ENCODE measurements at places on chromosomes 1 and 21. TPM values are rescaled to one million over a fixed set of nuclear protein-coding genes. Genes with fewer than 3 reads are reported as not detected.

RGS13 gene
- polyA plus RNA-seq = 0.70 TPM

FMO4 gene
- polyA plus RNA-seq = 4.0 TPM

CRYAA gene
- polyA plus RNA-seq = not detected

PCP4L1 gene
- polyA plus RNA-seq = 0.38 TPM

ARHGAP29 gene
- 53.4 TPM for polyA plus RNA-seq

DNA sequence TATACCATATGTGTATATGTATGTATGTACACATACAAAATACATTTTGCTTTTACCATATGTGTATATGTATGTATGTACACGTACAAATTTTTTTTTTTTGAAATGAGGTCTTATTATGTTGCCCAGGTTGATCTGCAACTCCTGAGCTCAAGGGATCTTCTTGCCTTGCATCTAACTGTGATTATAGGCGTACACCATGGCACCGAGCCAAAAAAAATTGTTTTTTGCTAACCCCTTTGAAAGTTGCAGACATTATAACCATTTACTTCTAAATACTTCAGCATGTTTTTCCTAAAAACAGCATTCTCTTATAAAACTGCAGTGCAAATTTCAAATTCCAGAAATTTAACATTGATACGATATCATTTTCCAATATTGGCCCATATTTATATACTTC is 147.0 kb downstream of the POU2F1 start:
- DNase-seq = no peak

- DNase-seq = no peak
Observed at GRCh38 chr1:46820076-46820475, 21.2 kb downstream of the CYP4B1 start.

- no peak for DNase-seq
Observed at GRCh38 chr1:7363450-7363849, 407.6 kb upstream of the VAMP3 start.

GRCh38 chr1:165119086-165119485 is 237.4 kb downstream of the LMX1A start:
- DNase-seq = no peak

DNA sequence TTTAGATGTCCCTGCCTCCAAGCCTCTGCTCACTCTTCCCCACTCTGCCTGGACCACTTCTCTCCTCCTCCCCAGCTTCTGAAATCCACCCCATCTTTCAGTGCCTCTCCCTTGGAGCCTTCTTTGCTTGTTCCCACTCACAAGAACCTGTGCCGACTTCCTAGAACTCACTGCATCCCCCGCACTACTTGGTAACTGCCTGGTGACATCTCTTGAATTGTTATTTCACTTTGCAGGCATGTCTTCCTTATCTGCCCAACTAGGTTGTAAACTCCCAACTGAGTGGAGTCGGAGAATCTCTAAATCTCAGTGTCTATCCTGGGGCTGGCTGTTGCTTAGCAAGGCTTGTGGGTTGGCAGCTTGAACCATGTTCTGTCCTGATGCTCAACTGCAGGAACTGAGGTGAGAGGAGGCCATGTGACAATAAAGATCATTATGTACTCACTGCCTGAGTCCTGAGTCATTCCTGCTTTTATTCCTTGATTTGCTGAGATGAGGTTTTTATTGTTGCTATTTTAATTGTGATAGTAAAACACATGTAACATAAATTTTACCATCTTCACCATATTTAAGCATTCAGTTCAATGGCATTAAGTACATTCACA is 3.9 kb downstream of the KPRP start:
- no peak for DNase-seq

DNA sequence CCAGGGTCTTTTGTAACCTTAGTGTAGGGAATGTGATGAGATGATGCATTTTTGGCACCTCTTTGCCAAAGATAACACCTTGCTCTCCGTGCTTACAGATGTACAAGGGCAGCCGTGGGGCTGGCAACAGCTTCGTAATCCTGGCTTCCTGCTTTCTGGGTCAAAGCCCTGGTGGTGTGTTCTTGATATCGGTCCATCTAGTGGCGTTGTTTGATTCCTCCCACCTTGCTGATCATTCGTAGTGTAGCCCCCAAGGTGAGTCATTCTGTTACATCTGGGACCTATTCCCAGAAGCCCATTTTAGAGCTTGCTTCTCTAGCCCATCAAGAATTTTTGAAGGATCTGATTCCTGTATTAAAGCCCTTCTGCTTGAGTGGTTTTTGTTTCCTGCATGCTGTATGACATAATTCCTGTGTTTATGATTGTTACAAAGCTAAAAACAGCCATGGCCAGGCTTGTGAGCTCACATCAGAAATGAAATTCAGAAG is 7.0 kb upstream of the CCT8 start:
- DNase-seq = no peak

DNA sequence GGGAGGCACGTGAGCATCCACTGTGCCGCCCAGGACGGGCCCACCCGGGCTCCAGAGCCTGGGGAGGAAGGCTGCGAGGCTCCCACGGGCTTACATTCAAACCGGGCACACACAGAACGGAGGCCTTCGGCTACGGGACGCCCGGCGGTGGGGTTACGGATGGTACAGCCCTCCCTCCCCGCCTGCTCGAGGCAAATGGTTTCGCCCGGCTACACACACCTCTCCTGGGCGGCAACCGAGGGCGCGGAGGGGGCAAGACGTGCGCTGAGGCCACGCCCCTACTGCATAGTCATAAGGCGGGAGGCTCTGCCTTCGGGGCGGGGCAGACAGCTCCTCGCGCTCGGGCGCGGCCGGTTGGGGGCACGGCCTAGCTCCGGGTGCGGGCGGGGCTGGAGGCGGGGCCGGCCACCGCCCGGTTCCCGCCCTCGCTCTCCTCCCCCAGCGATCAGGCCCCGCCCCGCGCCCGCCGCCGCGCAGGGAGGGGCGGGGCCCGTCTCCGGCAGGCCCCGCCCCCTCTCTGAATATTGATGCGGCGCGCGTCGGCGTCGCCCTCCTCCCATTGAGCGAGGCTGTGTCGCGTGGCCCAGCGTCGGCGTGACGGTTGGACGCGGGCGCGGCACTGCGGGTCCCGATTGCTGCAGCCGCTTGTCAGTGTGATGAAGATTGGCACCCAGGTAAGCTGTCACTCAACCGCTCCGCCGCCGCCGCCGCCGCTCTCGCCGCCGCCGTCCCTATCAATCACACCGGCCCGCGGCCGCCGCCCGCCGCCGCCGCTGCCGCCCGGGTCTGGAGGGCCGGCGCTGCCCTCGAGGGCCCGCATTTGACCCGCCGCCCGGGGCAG is at the start of gene PKNOX1:
Gene PKNOX1, plus strand, starts transcription at position 572 of the 841 bp plus-strand sequence. CDS start 29,820 bp downstream, outside the sequence.
- peak; percentile 99 for DNase-seq

DNA sequence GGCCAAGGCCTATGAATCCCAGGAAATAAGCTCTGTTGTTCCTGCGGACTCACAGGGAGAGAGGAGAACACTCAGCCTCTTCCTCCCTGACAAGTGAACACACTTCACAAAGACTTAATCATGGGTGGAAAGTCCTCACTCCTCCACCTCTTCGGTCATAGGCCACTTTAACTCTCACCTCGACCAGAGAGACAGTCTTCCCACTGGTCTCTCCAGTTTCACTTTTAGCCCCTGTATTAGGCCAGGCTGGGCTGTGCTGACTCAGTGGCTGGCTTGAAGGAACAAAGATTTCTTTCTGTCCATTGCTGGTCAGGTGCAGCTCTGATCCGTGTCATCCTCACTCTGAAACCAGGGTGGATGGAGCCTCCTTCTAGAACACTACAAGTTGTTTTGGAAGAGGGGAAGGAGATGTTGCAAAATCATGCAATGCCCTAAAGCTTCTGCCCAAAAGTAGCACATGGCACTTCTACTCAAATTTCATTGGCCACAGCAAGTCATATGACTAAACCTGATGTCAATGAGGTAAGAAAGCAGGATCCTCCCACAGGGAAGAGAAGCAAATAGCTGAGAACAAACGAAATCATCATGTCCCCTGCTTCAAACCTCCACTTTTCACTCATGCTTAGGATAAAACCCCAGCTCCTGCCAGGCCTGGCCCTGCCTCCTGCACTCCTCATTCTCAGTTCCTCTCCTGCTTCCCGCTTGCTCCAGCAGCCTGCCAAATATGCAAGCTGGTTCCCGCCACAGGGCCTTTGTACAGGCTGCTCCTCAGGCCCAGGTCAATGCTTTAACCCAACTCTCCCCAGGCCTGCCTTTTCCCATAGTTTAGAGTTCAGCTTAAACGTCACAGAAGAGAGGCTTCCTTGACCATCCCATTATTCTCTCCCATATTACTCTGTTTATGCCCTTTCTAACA is 150.5 kb upstream of the RUNX3 start:
- no peak for DNase-seq

- DNase-seq = no peak
Observed at GRCh38 chr1:96515925-96516324, 205.7 kb upstream of the PTBP2 start.

GRCh38 chr21:26236281-26236680 is 65.7 kb upstream of the APP start:
- DNase-seq = no peak

- no peak for DNase-seq
Observed at GRCh38 chr1:243447347-243447746, 191.5 kb downstream of the SDCCAG8 start.

DNA sequence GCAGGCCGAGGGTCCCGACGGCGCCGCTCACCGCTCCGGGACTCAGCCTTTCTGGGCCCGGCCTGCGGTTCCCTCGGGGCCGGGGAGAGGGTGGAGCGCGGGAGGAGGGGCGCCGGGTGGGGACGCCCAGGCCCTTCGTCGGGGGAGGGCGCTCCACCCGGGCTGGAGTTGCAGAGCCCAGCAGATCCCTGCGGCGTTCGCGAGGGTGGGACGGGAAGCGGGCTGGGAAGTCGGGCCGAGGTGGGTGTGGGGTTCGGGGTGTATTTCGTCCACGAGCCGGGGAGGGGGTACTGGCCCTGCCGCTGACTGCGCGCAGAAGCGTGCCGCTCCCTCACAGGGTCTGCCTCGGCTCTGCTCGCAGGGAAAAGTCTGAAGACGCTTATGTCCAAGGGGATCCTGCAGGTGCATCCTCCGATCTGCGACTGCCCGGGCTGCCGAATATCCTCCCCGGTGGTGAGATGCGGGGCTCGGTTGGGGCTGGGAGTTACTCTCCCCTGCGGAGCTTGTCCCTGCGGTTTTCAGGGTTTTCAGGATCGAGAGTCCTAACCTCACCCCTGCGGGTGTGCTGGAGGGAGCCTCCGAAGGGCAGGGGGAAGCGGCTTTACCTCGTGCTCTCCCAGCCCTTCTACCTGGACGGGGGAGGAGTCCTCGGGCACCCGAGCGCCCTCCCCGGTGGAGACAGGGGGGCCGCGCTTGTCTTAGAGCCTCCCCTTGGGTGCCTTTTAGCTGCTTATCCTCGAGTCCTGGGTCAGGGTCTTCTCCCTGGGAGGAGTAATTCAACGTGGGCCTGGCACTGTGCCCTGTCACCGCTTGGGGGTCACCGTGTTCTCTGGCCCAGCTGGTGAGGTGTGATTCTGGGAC is 2.1 kb downstream of the SAMD11 start:
- DNase-seq = no peak

- DNase-seq = no peak
Observed at GRCh38 chr21:46125846-46126301, 28.0 kb downstream of the COL6A2 start.

All from muscle of back (tissue), 13 donors.